ENCODE measurements at places on chromosomes 5 and 9.

- no peak for DNase-seq
Observed at GRCh38 chr5:107672211-107673038, 1.7 kb upstream of the EFNA5 start.

GRCh38 chr9:136232969-136233368 lies 12.6 kb downstream of the QSOX2 start:
- no peak for DNase-seq

GRCh38 chr5:145587308-145587672 lies 247.9 kb downstream of the PRELID2 start:
- DNase-seq: no peak

DNA sequence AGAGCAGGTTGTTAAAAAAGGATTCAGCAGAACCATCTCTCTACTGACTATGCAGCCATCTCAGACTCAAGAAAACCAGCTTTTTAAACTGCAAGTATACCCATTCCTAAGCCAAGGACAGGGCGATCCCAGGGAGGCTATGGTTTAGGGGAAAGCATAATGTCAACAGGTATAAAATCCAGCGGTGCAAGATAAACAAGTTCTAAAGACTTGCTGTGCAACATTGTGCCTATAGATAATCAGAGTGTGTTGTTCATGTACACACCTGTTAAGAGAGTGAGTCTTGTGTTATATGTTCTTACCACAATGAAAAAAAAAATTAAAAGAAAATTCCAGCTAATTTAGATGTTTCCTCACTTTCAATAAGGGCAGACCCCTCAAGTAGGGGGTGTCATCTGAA lies 63.6 kb upstream of the DIRAS2 start:
- DNase-seq: no peak

DNA sequence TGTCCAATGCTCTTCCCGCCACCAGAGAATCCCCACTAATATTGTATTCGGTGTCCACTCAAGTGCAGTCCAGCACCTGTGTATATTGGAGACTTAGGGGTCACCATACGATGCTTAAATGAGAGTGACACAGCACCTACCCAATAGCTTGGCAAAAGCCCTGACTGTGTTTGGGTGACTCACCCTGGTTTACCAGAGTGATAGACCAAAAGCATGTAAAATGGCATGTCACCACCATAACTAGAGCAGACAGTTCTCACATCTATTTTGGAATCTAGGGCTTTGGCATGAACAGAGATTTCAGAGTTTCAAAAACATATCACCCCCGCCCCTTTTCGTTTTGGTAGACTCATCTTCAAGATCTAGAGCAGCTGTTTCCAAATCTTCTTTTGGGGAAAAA lies 217.3 kb upstream of the RASEF start:
- DNase-seq: no peak

GRCh38 chr5:169706758-169707450 lies 69.8 kb downstream of the DOCK2 start:
- DNase-seq: no peak

- DNase-seq: peak; percentile 33
Observed at GRCh38 chr5:177473443-177474001, at the start of gene DBN1. Gene DBN1 (minus strand): TSS chr5:177473634. CDS start chr5:177473521, 113 bp downstream.

DNA sequence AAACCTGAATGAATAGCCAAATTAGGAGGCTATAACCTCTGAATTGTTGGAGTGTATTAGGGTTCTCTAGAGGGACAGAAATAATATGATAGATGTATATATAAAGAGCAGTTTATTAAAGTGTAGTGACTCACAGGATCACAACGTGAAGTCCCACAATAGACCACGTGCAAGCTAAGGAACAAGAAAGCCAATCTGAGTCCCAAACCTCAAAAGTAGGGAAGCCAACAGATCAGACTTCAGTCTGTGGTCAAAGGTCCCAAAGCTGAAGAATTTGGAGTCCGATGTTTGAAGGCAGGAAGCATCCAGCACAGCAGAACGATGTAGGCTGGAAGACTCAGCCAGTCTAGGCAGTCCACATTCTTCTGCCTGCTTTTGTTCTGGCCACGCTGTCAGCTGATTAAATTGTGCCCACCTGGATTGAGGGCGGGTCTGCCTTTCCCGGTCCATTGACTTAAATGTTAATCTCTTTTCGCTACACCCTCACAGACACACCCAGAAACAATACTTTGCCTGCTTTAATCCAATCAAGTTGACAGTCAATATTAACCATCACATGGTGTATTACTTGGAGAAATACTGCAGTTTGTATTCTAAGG lies 550.6 kb downstream of the CDH10 start:
- no peak for DNase-seq

DNA sequence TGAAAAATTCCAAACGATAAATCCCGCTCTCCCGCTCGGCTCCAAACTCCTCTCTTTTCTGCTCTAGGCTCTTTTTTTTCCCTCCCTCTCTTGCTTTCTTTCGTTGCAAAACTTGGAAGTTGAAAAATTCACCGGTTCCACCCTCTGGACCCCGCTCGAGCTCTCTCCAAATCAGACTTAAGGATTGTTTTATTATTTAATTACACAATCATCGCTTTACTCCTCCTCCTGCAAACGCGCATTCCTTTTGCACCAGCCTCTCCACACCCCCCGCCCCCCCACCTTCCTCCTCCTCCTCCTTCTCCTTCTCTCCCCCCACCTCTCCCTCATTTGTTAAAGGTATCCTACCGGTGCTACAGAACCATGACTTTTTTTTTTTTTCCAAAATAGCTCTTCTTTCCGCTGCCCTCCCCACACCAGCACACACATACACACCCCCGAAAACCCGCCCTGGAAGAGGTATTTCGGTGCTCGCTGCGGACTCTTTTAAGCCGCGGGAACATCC lies 535 bp upstream of the NFIB start:
- DNase-seq: no peak

DNA sequence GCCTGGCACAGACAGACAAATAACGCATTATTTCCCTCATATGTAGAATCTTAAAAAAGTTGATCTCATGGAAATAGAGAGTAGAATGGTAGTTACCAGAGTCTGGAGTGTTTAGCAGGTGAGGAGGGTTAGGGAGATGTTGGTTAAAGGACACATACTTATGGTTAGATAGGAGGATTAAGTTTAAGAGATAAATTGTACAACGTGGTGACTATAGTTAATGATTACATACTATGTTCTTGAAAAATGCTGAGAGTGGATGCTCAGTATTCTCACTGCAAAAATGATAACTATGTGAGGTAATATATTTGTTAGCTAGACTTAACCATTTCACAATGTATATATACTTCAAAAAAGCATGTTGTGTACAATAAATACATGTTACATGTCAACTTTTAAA lies 38.0 kb downstream of the CERT1 start:
- no peak for DNase-seq

- DNase-seq: no peak
Observed at GRCh38 chr5:37316027-37316426, 54.9 kb downstream of the NUP155 start.

DNA sequence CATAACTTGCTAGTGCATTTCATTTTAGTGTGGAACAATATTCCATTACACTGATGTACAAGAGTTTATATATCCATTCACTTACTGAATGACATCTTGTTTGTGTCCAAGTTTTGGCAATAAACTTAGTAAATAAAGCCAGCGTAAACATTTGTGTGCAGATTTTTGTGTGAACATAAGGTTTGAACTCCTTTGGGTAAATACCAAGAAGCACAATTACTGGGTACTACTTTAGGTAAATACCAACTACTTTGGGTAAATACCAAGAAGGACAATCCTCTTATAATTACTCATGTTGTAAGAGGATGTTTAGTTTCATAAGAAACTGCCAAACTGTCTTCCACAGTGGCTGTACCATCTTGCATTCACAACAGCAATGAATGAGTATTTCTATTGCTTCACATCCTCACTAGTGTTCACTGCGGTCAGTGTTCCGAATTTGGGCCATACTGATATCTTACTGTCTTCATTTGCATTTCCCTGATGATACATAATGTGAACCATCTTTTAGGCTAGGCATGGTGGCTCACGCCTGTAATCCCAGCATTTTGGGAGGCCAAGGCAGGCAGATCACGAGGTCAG lies 2.3 kb upstream of the SYK start:
- no peak for DNase-seq

DNA sequence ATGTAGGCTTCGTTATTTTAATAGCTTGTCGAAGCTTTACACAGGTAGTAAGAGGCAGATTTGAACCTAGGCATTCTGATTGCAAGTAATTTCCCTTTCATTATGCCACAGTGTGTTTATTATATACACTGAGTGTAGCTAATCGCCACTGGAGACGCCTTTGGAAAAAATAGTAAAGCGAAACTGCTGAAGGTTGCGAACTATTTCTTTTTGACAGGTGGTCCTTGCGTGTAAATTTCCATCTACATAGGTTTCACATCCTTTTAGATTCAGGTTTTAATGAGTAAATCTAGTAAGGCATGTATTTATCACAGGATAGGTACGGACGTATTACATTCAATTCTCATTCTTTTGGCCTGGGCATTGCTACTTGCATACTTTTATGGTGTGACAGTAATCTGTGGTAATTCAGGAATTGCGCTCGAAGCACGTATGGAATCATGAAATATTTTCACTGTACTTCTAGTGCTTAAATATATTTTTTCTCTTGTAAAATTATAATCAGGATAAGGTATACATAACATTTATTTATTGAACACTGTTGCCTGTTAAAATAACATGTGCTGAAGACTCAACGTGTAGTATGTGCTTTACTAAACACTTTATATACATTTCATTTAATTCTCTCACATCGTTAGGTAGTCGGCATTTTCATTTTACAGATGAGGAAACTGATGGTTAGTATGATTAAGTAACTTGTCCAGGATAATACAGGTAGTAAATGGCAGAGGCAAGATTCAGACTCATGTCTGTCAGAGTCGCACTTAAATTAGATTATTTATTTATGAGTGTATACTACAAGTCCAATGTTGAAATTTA lies 1.8 kb downstream of the MARCHF6 start:
- DNase-seq: no peak

DNA sequence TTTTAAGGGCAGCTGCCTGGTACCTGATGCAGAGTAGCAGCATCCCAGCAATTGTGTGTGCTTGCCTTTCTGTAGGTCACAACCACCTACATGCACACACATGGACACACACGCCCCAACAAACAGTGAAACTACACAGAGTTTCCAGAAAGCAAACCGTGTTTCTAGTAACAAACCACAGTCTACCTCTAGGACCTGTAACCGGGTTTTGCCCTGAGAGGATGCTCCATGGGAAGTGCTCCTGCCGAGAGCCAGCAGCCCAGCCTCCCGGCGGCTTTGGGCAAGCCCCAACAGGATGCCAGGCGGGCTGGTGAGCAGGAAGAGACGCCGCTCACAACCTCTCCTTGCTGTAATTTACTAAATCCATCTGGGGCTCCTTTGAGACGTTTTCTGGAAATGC lies 4.1 kb upstream of the TCF7 start:
- no peak for DNase-seq

DNA sequence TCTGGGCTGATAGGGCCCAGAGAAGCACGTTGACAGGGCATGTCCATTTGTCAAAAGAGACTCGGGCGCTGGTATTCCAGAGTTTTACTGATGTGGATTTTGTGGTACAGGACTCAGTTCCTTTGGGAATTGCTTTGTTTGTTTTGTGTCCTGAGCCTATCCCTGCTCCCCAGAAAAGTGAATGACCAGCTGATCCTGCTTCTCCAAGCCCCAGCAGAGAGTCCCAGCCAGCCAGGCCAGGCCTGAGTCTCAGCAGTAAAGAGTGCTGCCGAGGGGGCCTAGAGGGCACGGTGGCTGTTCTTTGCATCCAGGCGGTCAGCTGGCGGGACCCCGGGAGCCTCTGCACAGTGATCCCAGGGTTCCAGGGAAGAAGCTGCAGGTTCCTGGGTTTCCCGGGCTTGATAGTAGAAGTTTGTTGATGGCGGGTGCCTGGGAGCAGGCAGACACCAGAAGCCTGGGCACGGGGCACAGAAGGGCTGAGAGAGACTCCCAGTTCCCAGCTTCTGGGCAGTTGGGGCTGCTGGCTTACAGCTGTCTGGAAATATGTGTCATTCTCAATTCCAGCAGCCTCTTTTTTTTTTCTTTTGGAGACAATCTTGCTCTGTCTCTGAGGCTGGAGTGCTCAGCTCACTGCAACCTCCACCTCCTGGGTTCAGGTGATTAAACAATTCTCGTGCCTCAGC lies 8.7 kb downstream of the PRDM12 start:
- DNase-seq: no peak

- DNase-seq: no peak
Observed at GRCh38 chr5:146797658-146798057, 80.9 kb downstream of the PPP2R2B start.

DNA sequence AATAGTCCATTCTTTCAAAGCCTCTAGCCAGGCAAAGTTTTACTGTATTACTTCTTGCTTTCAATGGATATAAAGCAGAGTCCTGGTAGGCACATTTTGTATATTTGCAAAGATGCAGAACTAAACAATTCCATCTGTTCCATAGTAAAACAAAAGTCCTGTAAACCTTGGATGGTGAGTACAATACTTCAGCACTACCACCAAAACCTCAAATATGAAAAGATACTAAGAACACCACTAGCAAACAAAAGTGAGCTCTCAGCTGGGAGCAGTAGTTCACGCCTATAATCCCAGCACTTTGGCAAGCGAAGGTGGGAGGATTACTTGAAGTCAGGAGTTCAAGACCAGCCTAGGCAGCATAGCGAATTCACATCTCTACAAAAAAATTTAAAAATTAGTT lies 195.0 kb downstream of the MSX2 start:
- no peak for DNase-seq

DNA sequence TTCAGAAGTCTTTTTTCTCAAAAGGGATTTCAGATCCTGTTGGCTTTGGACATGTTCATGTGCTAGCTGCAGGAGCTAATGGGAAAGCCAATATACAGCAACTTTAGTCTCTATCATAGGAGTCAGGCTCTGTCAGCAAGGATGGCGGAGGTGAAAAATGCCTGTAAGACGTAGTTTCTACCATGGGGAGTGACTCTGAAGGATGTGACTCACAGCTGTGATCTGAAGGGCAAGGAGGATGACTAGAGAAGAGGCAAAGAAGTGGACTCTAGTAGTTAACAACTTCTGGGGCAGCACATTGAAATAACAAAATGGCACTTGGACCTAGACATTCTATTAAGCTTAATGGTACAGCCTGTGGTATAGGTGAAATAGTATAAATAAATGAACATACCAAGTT lies 3.1 kb upstream of the NDUFS4 start:
- no peak for DNase-seq

GRCh38 chr9:33765411-33765810 lies 29.9 kb upstream of the PRSS3 start:
- no peak for DNase-seq

DNA sequence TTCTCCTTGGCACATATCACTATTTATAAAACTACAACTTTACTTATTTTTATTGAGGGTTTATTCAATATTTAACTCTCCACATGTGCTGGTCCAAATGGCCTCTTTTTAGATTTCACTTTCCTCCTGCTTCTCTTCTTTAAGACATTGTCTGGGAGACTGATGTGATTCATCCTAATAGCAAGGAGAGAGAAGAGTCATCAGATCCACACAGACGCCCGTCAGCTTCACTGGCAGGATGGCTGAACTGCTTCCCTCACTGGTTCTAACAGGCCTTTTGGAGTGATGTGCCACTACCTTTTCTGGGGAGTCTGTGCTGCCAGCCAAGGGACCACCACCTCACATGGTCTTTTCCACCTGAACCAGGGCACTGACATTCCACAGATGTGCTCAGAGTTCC lies 16.5 kb upstream of the ROR2 start:
- DNase-seq: no peak

Measured in GDM1 (cell line).